Esophagus squamous epithelium (tissue), 5 donors: ENCODE measurements at places on chromosomes 7 and 10. TPM values are rescaled to one million over a fixed set of nuclear protein-coding genes. Genes with fewer than 3 reads are reported as not detected.

SLIT1 gene
- not detected for total RNA-seq

APBB1IP gene
- total RNA-seq, result 1.6 TPM

CUBN gene
- 0.83 TPM for total RNA-seq

CHCHD2 gene
- 364 TPM for total RNA-seq

GNAT3 gene
- not detected for total RNA-seq

EPHB6 gene
- 19.0 TPM for total RNA-seq

SLC39A12 gene
- total RNA-seq, result not detected

ABCC2 gene
- 2.2 TPM for total RNA-seq

SFTPA1 gene
- not detected for total RNA-seq

HPSE2 gene
- 5.3 TPM for total RNA-seq

- H3K27me3 ChIP-seq, result no peaks in the 10 kb centered on the region
- no peaks in the 10 kb centered on the region for H3K36me3 ChIP-seq
- DNase-seq, result no peak
- no peak overlapping the region for H3K4me3 ChIP-seq
- no peaks in the 10 kb centered on the region for H3K4me1 ChIP-seq
- no peak overlapping the region for H3K27ac ChIP-seq
Measured at GRCh38 chr10:99461230-99461629, 30.8 kb upstream of the GOT1 start.

DNA sequence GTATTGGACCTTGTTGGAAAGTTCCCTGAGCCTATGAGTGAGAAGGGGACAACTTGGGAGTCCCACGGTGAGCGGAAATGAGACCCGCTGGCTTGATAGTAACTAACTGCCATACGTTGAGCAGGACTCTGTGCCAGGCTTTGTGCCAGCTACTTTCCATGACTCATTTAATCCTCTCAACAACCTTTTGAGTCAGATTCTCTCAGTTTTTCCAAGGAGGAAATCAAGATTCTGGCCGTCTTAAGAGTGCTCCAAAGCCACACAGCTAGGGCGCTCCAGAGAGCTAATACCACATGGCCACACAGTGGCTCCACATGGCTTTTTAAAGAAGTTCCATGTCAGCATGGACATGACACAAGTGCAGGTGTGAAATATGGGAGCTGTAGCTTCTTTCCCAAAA is 55.7 kb downstream of the NOD1 start:
- no peak for DNase-seq
- H3K4me3 ChIP-seq, result no peak overlapping the region
- H3K27ac ChIP-seq, result no peak overlapping the region
- no peaks in the 10 kb centered on the region for H3K4me1 ChIP-seq

GRCh38 chr10:82394122-82394521 is 519.1 kb downstream of the NRG3 start:
- no peaks in the 10 kb centered on the region for H3K36me3 ChIP-seq
- no peaks in the 10 kb centered on the region for H3K27me3 ChIP-seq
- H3K4me3 ChIP-seq, result no peak overlapping the region
- H3K4me1 ChIP-seq, result no peaks in the 10 kb centered on the region
- H3K27ac ChIP-seq, result no peak overlapping the region

DNA sequence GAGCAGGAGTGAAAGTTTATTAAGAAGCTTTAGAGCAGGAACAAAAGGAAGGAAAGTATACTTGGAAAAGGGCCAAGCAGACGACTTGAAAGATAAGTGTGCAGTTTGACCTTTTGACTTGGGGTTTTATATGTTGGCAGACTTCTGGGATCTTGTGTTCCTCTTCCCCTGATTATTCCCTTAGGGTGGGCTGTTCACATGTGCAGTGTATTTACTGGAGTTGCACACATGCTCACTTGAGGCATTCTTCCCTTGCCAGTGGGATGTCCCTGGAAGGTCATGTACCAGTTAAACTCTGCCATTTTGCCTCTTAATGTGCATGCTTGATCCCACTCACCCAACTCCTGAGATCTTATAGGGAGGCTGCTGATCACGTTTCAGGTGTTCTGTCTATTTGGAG is 23.4 kb upstream of the ARHGAP12 start:
- no peaks in the 10 kb centered on the region for H3K4me1 ChIP-seq
- H3K36me3 ChIP-seq, result no peaks in the 10 kb centered on the region
- no peak overlapping the region for H3K27ac ChIP-seq
- no peaks in the 10 kb centered on the region for H3K27me3 ChIP-seq

GRCh38 chr10:25682203-25682851 is 251.7 kb upstream of the MYO3A start:
- H3K27ac ChIP-seq, result no peak overlapping the region
- H3K4me3 ChIP-seq, result peak overlapping the region; percentile 11
- DNase-seq, result no peak
- H3K4me1 ChIP-seq, result peaks cover 9% of the 10 kb centered on the region

DNA sequence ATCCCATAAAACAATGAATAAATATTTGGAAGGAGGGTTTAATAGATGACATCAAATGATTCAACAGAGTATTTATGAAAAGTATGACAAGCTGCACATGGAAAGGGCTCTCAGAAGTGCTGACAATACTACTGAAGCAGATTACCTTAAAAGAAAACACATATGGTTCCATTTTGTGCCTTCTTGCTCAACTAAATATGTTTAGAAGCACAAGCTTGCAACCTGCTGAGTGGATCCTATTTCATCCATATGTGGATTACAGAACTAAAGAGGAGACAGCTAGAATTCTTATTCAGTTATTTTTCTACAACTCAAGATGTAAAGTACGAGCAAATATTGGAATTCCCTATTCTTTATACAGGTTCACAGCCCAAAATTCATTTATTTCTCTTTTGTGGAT is 340.6 kb downstream of the TFEC start:
- H3K27me3 ChIP-seq, result no peaks in the 10 kb centered on the region
- H3K4me1 ChIP-seq, result no peaks in the 10 kb centered on the region
- no peak for DNase-seq
- no peak overlapping the region for H3K27ac ChIP-seq

DNA sequence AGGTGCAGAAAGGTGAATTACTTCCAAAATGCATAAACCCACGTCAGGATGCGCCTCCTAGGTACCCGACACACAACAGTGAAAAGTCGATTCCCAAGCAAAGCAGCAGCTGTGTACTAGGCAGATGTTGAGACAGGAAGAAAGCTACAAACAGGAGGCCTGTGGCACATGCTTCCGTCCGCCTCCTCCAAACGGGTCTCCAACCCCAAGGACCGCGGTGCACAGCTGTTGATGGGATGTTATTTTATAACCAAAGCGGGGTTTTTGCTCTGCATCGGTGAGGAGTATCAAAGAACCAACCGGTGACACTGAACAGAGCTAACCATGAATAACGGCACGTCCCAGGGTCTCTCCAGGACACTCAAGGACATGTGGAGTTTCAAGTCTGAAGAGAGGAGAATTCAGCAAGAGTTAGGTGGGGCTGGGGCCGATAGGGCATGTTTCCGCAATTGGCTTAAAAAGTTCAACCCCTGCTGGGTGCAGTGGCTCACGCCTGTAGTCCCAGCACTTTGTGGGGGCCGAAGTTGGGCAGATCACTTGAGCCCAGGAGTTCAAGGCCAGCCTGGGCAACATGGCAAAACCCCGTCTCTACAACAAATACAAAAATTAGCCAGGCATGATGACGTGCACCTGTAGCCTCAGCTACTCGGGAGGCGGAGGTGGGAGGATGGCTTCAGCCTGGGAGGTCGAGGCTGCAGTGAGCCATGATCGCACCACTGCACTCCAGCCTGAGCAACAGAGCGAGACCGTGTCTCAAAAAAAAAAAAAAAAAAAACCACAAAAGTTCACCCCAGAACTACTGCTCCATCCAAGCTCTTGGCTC is 108.0 kb downstream of the SMURF1 start:
- peaks cover 3% of the 10 kb centered on the region for H3K4me1 ChIP-seq
- no peaks in the 10 kb centered on the region for H3K27me3 ChIP-seq

GRCh38 chr7:138460176-138460648 is at the start of gene TRIM24:
TRIM24 (plus strand) TSS chr7:138460259; CDS start chr7:138460549, 290 bp downstream.
- DNase-seq, result no peak
- H3K4me3 ChIP-seq, result peak within 1 kb of the TSS; percentile 76
- H3K27ac ChIP-seq, result peak within 1 kb of the TSS; percentile 92
- peaks cover 7% of the 10 kb centered on the region for H3K4me1 ChIP-seq

DNA sequence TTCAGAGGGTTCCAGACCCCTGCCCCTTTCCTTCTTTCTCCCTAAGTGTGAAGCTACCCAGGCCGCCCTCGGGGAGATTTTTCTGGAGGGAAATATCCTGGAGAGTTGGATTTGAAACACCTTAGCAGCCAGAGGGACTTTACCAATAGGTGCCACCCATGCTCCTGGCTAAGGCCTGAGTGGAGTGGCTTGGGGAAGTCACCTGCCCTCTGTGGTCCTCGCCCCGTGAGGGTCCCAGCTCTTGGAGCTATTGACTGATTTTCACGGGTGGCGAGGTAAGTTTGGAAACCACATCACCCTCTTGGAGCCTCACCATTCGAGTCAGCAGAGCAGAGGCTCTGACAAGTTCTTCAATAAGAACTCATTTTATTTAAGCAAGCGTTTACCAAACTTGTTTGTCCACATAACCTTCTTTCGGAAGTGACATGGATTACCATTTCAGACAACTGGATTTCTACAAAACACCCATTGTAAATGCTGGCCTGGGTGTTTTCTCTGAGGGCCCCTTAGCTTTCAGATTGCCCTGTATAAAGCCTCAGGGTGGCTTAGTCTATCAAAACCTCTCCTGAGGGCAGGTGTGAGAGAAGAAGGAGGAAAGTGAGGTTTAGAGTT is 20.4 kb downstream of the AQP1 start:
- no peaks in the 10 kb centered on the region for H3K4me1 ChIP-seq
- no peak for DNase-seq
- H3K4me3 ChIP-seq, result no peak overlapping the region
- H3K27ac ChIP-seq, result no peak overlapping the region

DNA sequence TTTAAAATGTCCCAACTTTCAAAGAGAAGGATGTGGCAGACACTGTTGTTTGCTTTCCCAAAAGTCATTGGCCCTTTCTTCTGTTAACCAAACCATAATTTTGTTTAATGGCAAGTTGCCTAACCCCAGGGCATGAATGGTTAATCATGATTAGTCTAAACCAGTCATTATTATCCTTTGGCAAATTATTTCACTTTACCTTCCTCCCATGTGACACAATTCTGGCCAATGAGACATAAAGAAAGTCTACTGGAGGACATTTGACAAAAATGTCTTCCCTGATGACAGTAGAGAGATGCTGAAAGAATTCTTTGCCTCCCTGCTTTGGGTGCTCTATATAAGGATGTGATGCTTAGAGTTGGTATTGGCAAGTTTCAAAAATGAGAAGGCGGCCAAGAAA is 101.9 kb downstream of the PODXL start:
- no peak for DNase-seq
- H3K27ac ChIP-seq, result no peak overlapping the region
- no peaks in the 10 kb centered on the region for H3K36me3 ChIP-seq
- no peaks in the 10 kb centered on the region for H3K4me1 ChIP-seq
- H3K4me3 ChIP-seq, result no peak overlapping the region
- no peaks in the 10 kb centered on the region for H3K27me3 ChIP-seq

- H3K36me3 ChIP-seq, result no peaks in the 10 kb centered on the region
- no peaks in the 10 kb centered on the region for H3K27me3 ChIP-seq
- no peak for DNase-seq
- no peaks in the 10 kb centered on the region for H3K4me1 ChIP-seq
- no peak overlapping the region for H3K4me3 ChIP-seq
Measured at GRCh38 chr7:69844264-69844868, 246.1 kb downstream of the AUTS2 start.

DNA sequence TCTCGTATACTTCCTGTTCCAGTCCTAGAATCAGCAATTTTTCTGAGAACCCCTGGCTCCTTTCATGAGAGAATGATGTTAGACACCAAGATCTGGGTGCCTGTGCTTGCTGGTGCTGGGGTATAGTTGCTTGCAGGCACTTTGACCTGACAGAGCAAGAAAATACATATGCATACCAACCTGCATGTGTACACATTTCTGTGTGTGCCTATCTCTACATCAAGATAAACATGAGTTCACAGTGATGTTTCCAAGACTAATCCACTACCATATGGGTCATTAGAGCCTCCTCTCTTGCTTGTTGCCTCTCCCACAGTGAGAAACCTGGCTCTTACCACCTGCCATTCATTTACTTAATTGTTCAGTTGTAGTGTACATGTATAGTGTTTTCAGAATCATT is 229.1 kb upstream of the IGFBP3 start:
- no peak overlapping the region for H3K4me3 ChIP-seq
- H3K36me3 ChIP-seq, result no peaks in the 10 kb centered on the region
- no peaks in the 10 kb centered on the region for H3K4me1 ChIP-seq
- H3K27ac ChIP-seq, result no peak overlapping the region

- H3K36me3 ChIP-seq, result no peaks in the 10 kb centered on the region
- H3K4me1 ChIP-seq, result peaks cover 11% of the 10 kb centered on the region
- no peaks in the 10 kb centered on the region for H3K27me3 ChIP-seq
- DNase-seq, result no peak
- no peak overlapping the region for H3K4me3 ChIP-seq
Measured at GRCh38 chr7:156347132-156347531, 293.4 kb upstream of the RNF32 start.

GRCh38 chr7:135160098-135160857 is 10.2 kb downstream of the CYREN start:
- no peak for DNase-seq
- H3K4me3 ChIP-seq, result no peak overlapping the region
- peak overlapping the region; percentile 62 for H3K27ac ChIP-seq
- H3K36me3 ChIP-seq, result peaks cover 39% of the 10 kb centered on the region
- peaks cover 28% of the 10 kb centered on the region for H3K4me1 ChIP-seq

- no peaks in the 10 kb centered on the region for H3K4me1 ChIP-seq
- no peaks in the 10 kb centered on the region for H3K36me3 ChIP-seq
- no peak overlapping the region for H3K27ac ChIP-seq
- H3K4me3 ChIP-seq, result no peak overlapping the region
- no peaks in the 10 kb centered on the region for H3K27me3 ChIP-seq
Measured at GRCh38 chr7:12975412-12975811, 288.0 kb downstream of the ARL4A start.

- H3K27ac ChIP-seq, result no peak overlapping the region
- DNase-seq, result no peak
- H3K4me1 ChIP-seq, result peaks cover 13% of the 10 kb centered on the region
- H3K36me3 ChIP-seq, result no peaks in the 10 kb centered on the region
Measured at GRCh38 chr10:33373263-33373662, 38.8 kb upstream of the NRP1 start.

- no peaks in the 10 kb centered on the region for H3K27me3 ChIP-seq
- H3K4me3 ChIP-seq, result no peak overlapping the region
- no peaks in the 10 kb centered on the region for H3K36me3 ChIP-seq
- DNase-seq, result no peak
- H3K27ac ChIP-seq, result no peak overlapping the region
- no peaks in the 10 kb centered on the region for H3K4me1 ChIP-seq
Measured at GRCh38 chr10:36271627-36272340, 629.7 kb upstream of the FZD8 start.

DNA sequence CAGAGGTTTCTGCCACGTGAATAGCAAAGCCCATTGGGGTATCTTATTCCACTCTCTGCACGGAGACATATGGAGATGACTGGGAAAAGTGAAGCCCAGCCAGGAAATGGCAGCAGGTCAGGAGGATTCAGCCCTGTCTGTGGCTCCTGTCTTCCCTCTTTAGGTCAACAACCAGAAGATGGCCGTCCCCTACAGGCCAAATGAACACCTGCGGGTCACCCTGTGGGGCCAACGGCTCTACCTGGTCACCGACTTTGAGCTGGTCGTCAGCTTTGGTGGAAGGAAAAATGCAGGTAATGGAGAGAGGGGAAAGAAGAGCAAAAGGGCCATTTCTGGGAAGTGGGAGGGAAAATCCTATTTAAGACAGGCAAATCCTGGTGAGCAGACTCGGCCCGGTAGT is 38.3 kb downstream of the EPHB4 start:
- H3K4me3 ChIP-seq, result no peak overlapping the region
- no peaks in the 10 kb centered on the region for H3K36me3 ChIP-seq
- DNase-seq, result no peak
- peaks cover 37% of the 10 kb centered on the region for H3K27me3 ChIP-seq
- no peak overlapping the region for H3K27ac ChIP-seq
- H3K4me1 ChIP-seq, result peaks cover 4% of the 10 kb centered on the region

- H3K36me3 ChIP-seq, result no peaks in the 10 kb centered on the region
- H3K27me3 ChIP-seq, result no peaks in the 10 kb centered on the region
- peaks cover 10% of the 10 kb centered on the region for H3K4me1 ChIP-seq
- no peak for DNase-seq
Measured at GRCh38 chr7:121001234-121001906, 12.9 kb downstream of the CPED1 start.
